ENCODE measurements at places on chromosomes 3 and 15. TPM values are rescaled to one million over a fixed set of nuclear protein-coding genes. Genes with fewer than 3 reads are reported as not detected.

GRCh38 chr15:27479296-27480140 lies 508.5 kb downstream of the GABRG3 start:
- DNase-seq, result no peak

GRCh38 chr3:167203062-167203461 lies 177.0 kb downstream of the ZBBX start:
- DNase-seq, result no peak

SCN5A gene
- 5.4 TPM for total RNA-seq

- no peak for DNase-seq
Observed at GRCh38 chr3:10242182-10243065, 5.8 kb upstream of the TATDN2 start.

DNA sequence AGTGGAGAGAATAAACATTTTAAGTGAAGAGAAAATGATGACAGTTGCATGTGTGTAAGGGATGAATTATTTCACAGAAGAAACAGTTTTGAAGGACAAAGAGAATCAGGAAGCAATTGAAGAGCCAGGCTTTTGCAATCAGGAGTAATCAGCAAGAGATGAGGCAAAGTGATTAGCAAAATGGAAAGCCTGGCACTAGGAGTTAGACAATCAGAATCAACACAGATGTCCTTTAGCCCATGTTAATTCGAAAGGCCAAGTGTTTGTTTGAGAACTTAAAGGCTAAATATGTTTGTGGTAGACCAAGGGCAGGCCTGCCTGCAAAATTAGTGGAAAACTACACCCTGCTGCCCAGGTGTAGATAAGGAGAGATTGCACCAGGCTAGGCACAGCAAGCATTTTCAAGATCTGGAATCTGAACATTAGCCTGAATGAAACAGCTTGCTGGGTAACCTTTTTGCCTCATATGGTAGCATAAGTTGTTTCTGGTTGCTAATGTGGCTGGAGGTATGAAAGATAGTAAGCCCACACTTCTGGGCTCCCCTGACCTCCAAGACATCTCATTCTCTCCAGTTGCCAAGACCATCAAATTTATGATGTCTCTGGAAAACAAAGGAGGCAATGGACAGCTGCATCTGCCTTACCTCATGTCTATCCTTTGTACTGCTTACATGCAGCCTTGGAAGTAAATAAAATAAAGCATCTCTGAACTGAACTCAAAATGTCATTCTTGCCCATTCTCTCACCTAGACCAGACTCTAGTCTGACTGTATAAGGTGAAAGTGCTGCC lies 22.0 kb upstream of the LEKR1 start:
- no peak for DNase-seq

- DNase-seq, result no peak
Observed at GRCh38 chr3:141915016-141915415, 38.6 kb downstream of the ATP1B3 start.

GRCh38 chr3:102180280-102180931 lies 254.4 kb upstream of the ZPLD1 start:
- no peak for DNase-seq

DNA sequence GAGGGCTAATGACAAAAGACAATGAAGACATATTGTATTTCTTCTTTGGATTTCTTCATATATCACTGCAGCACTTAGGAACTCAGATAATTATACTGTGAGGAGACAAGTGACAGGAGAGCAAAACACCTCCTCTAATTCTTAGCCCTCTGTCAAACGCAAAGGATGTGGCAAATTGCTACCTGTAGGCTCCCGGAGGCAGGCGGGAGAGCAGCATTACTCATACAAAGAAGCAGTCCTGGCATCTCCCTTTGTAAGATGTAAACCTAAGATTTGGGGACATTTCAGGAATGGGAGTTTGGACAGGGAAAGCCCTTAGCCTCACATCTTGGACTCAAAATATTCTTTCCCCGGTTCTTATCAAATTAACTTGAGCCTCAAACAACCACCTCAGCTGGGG lies 460.8 kb downstream of the SOX2 start:
- DNase-seq, result no peak

- DNase-seq, result no peak
Observed at GRCh38 chr3:197367081-197367780, 68.8 kb upstream of the DLG1 start.

ROBO2 gene
- 9.8 TPM for total RNA-seq

SRGAP3 gene
- total RNA-seq, result 2.6 TPM

- DNase-seq, result no peak
Observed at GRCh38 chr3:181725131-181725731, 13.5 kb downstream of the SOX2 start.

DNA sequence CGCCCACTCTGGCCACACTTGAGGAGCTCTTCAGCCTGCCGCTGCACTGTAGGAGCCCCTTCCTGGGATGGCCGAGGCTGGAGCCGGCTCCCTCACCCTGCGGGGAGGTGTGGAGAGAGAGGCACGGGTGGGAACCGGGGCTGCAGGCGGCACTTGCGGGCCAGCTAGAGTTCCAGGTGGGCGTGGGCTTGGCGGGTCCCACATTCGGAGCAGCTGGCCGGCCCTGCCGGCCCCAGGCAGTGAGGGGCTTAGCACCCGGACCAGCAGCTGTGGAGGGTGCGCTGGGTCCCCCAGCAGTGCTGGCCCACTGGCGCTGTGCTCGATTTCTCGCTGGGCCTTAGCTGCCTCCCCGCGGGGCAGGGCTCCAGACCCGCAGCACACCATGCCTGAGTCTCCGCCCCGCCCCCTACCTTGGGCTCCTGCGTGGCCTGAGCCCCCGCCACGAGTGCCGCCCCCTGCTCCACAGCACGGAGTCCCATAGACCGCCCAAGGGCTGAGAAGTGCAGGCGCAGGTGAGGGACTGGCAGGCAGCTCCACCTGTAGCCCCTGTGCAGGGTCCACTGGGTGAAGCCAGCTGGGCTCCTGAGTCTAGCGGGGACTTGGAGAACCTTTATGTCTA lies 71.9 kb downstream of the IL12A start:
- no peak for DNase-seq

DNA sequence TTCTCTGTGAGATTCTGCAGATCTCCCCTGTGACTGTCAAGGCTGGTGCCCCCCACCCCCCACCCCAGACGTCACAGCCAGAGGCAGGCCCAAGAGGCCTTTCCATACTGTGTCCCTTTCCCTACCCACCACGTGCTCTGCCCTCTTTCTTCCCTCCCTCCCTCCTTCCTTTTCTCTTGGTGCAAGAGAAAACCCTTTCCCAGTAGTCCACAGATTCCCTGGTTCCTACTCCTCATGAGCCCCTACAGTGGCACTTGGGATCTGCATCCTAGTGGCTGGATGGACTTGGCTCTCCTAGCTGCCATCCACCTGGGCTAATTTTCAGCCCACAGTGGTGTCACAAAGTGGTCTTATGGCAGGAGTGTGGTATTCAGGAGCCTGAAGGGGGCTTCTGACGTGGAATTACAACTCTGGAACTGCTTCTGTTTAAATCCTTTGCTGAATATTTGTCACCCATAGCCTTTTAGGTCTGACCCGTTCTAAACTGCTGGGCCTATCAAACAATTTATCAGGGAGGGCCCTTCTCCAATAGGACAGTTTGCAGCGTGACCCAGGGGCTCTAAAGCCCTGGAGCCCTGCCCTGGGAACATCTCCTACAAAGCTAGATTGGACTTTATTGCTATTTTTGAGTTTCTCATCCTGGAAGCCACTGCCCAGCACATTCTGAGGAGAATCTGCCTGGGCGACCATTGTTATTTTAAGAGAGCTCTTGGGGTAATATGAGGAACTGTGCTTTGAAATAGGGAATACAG lies 35.3 kb downstream of the KLF13 start:
- DNase-seq, result no peak

DNA sequence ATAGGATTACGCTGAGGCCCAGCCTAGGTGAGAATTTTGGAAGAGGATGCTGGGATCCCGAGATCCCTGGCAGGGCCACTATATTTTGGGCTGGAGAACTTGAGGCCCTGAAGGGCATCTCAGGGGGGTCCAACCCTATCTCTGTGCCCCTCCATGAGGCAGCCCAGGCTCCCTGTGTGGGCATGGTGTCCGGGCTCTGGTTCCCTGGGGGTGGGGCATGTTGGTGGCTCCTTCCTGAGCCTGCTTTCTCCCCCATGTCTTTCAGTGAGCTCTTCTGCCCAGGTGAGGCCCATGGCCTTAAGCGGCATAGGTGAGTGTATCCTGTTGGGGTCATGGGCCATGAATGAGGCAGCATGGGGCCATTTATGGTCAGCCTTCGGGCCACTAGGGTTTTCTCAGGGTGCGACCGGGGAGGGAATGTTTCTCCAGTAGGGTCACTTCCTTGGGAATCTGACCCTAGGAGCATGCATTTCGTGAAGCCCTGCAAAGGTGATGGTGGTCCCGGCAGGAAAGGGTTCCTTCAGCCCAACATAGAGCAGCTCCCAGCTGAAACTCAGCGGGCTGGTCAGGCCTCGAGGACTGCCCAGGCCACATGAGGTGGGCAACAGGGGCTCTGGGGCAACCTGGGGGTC lies 191.3 kb downstream of the UBE3A start:
- DNase-seq, result no peak

DNA sequence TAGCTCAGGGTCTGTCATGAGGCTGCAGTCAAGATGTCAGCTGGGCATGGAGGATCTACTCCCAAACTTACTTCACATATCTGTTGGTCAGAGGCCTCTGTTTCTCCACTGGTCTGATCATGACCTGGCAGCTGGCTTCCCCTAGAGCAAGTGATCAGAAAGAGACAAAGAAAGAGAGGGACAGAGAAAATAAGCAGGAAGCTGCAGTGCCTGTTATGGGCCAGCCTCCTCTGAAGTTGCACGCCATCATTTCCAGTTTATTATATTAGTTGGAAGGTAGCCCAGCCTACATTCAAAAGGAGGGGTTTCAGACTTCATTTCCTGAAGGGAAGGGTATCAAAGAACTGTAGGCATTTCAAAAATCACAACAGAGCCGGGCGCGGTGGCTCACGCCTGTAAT lies 5.0 kb upstream of the RPP25 start:
- DNase-seq, result no peak

LSAMP gene
- 1.9 TPM for total RNA-seq

STAG1 gene
- total RNA-seq, result 56.4 TPM

C3orf49 gene
- not detected for total RNA-seq

GATM gene
- 27.6 TPM for total RNA-seq

DNA sequence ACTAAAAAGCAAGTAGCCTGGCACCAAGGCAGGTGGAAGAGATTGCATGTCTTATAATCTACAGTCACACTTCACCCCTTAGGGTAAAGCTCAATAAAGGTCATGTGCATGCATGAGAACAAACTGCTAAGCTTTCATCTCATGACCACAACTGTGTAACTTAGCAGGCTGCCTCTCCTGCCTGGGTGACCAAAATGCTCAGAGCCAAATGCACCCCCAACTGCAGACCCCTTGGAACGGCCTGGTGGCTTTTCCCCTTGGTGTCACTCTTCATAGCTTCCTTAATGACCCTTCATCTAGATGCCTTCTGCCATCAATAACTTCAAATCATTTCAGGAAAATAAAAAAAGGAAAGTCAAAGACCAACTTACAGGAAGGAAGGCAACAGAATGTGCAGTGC lies 88.1 kb downstream of the ADAMTS17 start:
- DNase-seq, result no peak

PP2D1 gene
- not detected for total RNA-seq

DNA sequence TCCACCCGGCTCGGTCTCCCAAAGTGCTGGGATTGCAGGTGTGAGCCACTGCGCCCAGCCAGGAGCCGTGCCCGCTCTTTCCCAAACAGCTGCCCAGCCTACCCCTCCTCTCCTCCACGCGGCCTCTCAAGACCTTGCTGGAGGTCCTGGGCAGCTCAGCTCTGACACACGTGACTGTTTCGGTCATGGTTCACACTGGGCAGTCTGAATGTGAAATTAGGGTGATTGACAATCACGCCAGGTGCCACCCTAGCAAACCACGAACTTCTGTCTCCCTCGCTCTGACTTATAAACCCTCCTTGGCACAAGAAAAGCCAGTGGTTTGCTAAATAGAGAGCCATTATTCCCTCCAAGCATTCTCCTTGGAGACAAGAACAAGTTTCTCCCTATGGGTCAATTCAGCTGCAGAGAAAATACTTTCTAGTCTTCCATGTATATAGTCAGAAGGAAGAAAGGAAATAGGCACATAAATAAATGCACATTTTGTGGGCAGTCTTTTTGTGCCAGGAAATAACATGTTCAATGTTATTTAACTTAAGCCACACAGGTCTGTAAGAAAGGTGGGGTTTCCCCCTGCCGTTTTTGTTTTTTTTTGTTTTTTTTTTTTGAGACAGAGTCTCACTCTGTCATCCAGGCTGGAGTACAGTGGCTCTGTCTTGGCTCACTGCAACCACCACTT lies 121.9 kb upstream of the MEF2A start:
- DNase-seq, result no peak

- DNase-seq, result no peak
Observed at GRCh38 chr3:11204697-11205348, 50.5 kb downstream of the HRH1 start.

Data from thoracic aorta (tissue), 2 donors.